ENCODE measurements at places on chromosomes 13 and 19.

- DNase-seq, result no peak
These were observed 8.4 kb downstream of the PEX11G start for GRCh38 chr19:7480222-7480969.

DNA sequence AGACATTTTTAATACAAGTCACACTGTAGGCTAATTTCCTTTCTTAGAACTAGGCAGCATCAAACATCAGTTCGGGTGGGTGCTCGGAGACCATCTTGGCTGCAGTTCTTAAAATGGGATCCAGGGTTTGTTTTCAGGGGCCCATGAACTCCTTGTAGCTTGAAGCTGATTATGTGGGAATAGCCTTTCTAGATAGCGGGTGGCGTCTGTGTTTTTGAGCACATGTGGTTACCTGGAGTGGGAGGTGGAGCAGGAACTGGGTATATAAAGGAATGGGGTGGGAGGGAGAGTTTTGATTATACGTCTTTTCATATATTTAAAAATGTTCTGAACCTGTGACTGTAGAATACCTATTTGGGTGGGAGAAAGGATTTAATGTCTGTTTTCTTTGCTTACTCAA is 12.9 kb downstream of the CLPTM1 start:
- no peak for DNase-seq

DNA sequence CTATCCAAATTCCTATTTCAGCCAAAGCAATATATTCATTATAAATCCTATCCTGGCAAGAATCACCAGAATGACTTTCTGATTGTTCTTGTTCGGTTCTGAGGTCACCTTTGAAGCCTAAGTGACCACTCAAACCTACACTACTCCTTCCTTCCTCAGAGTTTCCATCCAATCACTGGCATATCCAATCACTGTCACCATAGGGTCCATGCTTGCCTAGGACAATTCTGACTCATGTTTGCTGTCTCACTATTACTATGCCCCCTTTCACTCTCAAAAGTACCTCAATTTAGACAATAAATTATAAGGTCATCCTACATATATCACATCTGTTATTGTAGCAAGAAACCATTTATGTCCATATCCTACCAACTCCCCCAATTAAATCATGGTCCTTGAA is 58.9 kb downstream of the UBL3 start:
- no peak for DNase-seq

- DNase-seq, result no peak
These were observed 4.2 kb upstream of the JSRP1 start for GRCh38 chr19:2260341-2260805.

- no peak for DNase-seq
These were observed 530.6 kb upstream of the SPRY2 start for GRCh38 chr13:80871481-80871880.

DNA sequence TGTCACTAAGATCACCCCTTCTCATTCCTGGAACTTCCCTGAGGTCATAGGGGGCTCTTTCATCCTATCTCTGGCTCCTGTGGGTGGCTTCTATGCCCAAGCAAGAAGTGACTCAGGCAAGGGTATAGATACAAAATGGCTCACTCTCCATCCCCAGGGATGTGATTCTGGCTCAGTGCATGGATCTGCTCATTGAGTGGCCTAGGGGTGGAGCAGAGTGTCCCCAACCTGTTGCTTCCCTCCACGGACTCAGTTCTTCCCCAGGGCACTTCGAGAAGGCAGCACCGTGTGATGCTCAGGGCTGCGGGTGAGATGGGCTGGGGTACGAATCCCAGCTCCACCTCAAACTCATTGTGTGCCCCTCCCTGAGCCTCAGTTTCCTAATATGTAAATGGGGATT is 136.4 kb downstream of the PTPRS start:
- DNase-seq, result no peak

DNA sequence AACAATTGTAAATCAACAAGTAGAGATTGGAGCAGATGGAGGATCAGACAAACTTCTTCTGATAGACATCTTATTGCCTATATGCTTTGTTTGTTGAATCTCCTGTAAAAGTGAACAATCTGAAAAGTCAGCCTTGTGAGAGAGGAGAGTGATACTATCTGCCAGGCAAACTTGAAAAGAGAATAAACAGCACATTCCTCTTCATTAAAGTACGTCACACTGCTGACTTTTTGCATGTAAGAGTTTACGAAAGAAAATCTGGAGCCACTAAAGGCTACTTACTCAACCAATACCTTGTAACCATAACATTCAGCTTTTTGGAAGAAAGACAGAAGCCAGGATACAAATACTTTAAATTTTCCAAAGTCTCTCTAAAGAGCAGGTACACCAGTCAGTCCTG is 42.5 kb downstream of the EDNRB start:
- no peak for DNase-seq
